ENCODE measurements at places on chromosomes 11 and 22. TPM values are rescaled to one million over a fixed set of nuclear protein-coding genes. Genes with fewer than 3 reads are reported as not detected.

The OAF gene
- 29.1 TPM for total RNA-seq

The LYVE1 gene
- total RNA-seq = 0.05 TPM

The SERPINH1 gene
- total RNA-seq = 219 TPM

The FAM83F gene
- 4.6 TPM for total RNA-seq

The TTC17 gene
- 109 TPM for total RNA-seq

The PAMR1 gene
- 1.8 TPM for total RNA-seq

The SOX6 gene
- total RNA-seq = 12.1 TPM

The GUCY1A2 gene
- total RNA-seq = 0.17 TPM

The OR10A4 gene
- total RNA-seq = not detected

The RFPL3 gene
- total RNA-seq = not detected

The OR52E6 gene
- total RNA-seq = not detected

The TMEM151A gene
- 0.10 TPM for total RNA-seq
